Caudate nucleus (tissue), 63 donors: ENCODE measurements at places on chromosomes 11 and 22.

- no peak for DNase-seq
These were observed 12.5 kb downstream of the FEZ1 start for GRCh38 chr11:125483592-125483991.

DNA sequence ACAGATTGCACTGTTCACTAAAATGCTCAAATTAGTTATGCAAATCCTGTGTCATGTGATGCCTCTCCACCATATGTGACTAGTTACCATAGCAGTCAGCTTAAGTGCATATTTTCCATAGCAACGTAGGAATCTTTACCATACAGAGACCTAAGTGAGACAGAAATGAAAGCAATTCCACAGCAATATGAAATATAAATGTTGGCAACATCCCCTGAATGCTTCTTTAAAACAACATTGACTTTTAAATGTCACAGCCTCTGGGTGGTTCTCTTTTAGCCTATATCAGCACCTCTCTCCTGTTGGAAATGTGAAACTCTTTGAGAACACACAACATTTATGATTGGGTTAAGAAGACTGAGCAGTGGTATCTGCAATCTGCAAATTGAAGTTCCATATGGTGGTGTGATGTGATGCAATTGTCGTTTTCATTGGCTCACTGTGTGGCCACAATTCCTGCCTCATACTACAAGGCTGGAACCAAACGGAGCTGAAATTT lies 814.6 kb downstream of the DLG2 start:
- DNase-seq: no peak

DNA sequence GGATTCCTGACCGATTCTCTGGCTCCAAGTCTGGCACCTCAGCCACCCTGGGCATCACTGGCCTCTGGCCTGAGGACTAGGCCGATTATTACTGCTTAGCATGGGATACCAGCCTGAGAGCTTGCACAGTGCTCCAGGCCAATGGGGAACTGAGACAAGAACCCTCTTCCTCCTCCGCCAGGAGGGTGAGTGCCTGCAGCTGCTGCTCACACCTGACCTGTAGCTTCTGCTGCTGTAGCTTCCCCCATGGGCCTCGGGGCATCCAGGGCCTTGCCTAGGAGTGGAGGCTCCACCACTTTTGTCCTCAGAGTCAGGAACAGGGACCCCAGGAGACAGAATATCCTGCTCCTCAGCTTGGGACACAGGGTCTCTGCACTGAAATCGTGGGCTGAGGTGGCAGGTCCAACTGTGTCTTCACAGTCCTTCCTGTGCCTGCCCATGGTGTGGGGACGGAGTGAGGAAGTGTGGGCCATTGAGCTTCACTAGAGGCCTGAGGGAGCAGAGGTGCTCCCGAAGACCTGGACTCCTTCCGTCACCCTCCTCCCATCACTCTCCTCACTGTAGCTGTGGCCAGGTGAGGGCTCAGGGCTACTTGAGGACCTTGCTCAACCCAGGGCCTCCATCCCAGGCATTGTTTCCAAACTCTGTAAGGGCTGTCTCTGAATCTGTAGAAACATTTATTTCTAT lies 103.8 kb downstream of the ZNF280B start:
- no peak for DNase-seq

GRCh38 chr11:61362542-61362875 lies 335 bp downstream of the TMEM138 start:
- no peak for DNase-seq

- DNase-seq: no peak
These were observed 18.5 kb upstream of the LRRC10B start for GRCh38 chr11:61489833-61490721.

DNA sequence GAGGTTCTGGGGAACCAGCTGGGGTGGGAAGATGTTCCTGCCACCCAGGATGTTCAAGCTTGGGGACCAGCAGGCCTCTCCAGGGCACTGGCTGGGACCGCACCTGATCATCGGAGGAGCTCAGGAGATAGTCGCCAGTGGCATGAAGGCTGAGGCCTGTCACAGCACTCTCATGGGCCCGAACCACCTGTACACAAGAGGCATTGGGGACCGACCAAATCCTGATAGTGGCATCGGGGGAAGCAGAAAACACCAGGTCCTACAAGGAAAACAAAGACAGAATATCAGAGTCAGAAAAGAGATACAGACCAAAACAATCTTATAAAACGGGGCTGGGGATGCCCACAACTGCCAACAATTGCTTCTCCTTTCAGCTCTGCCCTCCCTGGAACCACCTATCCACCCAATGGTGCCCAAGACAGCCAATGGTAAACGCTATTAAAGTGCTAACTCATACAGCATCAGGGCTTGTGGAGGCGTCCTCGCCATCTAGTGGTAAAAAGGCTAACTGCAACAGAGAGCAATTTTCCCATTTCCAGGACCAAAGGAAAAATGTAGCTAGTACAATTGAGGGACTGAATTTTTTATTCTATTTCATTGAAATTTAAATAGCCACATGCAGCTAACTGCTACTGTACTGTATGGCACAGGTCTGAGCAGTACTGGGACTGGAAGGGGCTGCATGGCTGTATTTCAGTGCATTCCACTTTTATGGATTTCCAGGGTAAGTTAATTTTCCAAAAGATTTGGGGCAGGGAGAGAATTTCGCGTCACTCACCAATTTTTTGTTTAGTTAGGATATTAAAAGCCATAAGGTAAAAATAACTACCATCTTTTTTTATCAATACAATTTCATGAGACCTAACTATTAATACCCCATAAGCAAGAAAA lies 7.1 kb downstream of the PRPF19 start:
- no peak for DNase-seq

DNA sequence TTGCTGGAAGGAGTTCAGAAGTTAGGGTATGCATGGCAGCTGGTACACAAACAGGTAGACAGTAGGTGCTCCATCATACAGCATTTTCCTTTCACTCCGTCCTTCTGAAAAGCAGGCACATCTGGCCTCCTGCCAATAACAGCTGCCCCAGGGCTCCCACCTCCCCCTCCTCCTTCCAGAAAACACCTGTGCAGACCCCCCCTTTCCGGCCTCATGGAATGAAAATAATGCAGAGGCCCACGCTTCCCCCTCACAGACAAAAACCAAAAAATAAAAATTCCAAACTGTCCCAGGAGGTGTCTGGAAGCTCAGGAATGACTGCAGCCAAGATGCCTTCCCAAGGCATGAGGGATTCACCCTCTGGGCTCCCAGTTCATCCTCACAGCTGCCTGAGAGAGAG lies 185.5 kb downstream of the MN1 start:
- no peak for DNase-seq

- no peak for DNase-seq
These were observed 155.1 kb upstream of the SOX6 start for GRCh38 chr11:16511116-16512114.

GRCh38 chr11:45807792-45808238 lies 2.9 kb downstream of the SLC35C1 start:
- no peak for DNase-seq

GRCh38 chr22:30435674-30436126 lies 10.1 kb downstream of the MTFP1 start:
- no peak for DNase-seq

GRCh38 chr22:26672060-26672471 lies 14.7 kb downstream of the MIAT start:
- DNase-seq: no peak

DNA sequence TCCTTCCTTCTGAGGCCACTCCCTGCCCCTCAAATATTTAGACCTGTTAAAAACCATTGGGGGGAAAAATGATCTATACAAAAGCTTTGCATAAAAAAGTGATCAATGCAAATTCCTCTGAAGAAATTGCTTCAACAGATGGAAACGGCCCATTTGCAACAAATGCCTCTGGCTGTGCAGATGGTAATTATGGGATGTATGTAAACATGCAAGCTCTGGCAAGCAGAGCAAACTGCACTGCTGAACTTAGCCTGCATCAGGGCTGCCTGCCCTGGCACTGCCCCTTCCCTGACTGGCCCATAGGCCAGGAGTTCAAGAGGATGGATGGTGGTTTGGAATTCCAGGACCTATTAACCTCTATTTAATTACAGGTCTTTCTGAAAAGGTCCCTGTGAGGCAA lies 388.7 kb downstream of the MIAT start:
- no peak for DNase-seq

DNA sequence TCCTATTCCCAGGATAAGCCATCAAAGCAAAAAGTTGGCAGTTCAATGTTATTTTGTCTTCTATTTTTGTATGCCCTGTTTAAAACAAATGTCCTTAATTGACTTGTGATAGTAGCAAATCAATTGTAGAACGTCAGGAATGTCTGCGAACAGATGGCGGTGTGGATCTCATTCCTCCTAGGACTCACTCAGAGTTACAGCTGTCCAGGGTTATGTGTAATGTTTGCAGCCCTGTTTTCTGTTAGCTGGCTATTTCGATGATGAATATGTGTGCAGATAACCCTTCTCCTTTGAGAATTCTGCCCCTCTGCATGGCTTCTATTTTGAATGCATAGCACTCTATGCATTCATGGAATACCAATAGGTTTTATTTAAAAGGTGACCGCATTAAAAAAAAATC lies 1248.0 kb upstream of the CNTN5 start:
- DNase-seq: no peak

DNA sequence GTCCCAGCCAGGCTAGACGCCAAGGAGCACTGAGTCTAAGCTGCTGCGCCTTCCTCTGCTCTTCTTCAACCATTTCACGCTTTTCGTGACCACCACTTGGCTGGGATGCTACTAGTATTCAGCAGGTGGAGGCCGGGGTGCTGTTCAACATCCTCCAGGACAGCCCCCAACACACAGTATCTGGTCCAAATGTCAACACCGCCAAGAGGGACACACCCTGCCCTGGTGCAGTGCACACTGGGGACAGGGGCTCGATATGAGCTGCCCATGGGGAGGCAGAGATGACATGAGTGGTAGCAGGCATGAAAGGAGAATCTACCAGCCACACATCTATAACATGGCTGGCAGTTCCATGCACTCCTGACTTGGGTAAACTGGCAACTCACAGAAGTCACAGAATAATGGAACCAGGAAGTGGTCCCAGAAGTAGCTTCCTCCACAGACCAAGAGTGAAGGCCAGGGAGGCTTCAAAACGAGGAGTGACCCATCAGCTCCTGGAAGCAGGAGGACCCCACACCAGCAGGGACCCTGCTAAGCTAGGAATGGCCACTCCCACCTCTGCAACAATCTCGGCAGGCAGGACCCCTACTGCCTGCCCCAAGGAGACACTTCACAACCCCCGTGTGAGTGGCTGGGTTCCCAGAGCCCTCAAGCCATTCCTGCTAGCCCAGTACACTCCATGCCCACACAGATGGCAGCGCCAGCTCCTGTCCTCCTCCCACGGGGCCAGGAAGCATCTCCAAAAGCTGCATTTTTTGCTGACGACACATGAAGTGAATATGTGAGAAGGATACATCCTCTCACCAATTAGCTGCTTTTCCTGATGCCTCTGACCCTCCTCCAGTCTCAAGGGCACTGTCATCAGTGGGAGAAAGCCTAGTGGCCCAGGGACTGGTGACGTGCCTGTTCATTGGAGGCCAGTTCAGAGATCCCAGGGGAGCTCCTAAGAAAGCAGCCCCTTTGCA lies 78.8 kb downstream of the DGCR2 start:
- DNase-seq: no peak

DNA sequence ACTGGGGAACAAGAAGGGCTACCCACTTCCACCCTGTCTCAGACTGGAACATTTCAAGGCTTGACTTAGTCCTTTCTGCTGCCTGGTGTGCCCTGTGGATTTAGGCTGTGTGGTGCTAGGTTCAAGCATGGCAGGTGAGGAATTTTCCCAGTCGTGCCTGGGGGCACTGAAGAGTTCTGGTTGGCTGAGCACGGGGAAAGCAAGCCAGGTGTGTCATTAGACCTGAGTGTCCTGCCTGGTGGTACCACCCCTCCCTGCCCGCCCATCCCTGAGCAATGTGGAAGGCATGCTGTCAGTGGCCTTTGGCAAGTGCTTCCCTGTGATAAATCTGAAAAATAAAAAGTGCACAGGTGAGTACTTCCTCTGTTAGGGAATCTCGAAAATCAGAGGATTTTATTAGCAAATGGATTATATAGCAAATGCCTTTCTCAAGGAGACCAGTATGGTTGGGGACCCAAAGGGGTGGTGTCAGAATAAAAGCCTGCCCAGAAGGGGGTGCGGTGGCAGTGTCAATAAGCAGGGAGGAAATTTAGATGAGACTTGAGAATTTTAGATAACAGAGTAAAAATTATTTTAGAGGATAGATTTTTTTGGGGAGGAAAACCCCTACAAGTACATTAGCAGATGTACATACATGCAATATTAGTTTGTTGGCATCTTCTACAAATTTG lies 22.8 kb downstream of the TEAD1 start:
- no peak for DNase-seq

GRCh38 chr11:12653729-12654128 lies 20.5 kb upstream of the TEAD1 start:
- DNase-seq: no peak

DNA sequence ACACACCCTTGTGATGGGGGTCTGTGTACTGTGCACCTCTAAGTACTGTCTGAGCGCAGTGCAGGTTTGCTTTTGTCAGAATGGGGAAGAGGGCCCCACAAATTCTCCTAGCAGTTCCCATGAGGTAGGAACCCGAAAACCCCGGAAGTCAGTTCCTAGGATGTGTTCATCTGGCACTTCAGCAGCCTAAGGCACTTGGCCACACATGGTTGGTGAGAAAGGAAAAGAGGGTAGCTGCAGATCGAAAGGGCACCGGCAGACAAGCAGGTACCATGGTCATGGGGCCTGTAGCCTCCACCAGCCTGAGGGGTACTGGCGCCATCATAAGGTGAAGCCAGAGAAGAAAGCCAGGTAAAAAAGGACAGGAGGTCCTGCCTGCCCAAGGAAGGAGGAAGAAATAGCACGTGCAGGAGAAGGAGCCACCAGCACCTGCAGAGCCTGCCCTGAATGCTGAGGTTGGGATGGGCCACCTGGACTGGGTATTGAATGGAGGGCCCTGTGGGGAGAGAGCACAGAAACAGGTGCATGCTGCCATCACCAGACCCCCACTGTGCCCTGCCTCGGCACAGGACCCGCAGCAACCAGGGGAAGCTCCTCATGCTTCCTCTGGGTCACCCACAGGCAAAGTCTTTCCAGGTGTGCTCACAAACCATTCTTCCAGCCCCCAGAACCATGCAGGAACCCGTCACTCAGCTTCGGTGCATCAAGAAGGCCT lies 8.1 kb upstream of the CASTOR1 start:
- no peak for DNase-seq

DNA sequence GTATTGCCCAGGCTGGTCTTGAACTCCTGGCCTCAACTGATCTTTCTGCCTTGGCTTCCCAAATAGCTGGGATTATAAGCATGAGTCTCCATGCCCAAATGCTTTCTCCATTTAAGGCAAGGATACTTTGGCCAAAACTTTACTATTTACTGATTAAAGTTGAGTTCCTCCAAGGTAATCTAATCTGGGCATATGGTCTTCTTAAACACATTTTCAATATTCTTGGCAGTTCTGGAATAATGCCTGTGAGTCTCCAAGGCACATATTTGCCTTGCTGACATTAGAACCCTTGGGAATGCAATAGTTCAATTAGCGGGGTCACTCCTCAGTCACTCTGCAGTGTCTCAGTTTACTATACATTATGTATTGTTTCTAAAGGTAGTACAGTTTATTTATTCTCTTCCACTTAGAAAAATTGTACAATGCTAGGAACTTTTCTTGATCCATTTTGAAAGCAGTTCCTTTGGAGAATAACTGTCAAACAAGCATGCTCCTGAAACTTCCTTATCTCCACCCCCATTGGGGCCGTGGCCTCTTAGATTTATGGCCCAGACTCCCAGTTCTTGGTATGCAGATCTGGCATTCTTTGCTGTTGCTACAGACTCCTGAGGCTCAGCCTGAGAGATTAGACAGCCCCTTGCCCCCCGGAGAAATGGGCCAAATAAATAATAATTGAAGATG lies 13.1 kb upstream of the RAB38 start:
- DNase-seq: no peak
